ENCODE measurements at places on chromosomes 16 and 17.

DNA sequence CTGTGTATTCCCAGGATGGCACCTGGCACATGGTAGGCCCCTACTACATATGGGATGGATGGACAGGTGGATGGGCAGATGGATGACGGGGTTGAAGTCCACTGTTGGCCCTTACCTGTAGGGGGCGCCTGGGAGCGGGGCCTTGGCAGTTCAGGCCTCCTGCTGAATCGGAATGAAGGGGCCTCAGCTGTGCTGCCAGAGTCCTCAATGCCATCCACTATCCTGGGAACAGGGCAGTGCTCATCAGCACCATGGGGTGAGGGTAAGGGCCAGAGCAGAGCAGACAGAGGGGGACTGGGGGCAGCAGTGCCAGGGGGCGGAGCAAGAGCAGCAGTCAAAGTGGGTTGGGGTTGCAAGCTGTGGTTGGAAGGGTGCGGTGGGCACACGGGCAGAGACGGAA, 8.3 kb upstream of the RAB5C start:
- no peak for DNase-seq

DNA sequence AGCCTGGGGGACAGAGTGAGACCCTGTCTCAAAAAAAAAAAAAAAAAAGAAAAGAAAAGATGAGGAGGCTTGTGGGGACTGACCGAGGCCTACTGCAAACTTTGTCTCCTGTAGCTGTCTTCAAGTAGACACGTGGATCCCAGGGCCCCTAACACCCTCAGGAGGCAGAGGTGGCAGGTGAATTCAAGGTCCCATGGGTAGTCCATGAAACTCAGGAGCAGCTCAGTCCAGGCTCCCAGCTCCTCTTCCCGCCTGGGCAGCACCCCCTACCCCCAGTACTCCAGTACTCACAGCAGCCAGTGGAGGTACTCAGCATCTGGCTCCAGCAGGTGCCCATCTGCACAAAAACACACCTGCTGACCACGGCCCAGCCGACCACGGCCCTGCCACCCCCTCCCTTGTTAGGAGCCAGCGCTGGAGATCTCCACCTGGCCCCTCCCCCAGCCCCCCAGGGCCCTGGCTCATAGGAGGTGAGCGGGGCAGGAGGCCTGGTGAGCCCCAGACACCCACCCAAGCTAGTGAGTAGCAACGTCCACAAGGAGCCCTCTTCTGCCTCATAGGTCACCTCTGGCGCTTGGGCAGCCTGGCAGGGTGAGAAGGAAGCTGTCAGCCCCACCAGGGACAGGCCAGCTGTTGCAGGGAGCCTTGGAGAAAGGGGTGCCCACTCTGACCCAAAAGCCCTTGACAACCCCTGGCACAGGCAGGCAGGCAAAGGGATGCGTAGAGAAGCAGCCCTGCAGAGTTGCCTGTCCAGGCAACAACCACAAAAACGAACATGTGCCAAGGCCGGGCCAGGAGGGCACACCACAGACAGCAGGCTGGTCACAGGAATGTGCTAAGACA, 3.8 kb downstream of the MRPL38 start:
- no peak for DNase-seq

GRCh38 chr17:42049834-42050392, 488 bp downstream of the C17orf113 start:
- no peak for DNase-seq

DNA sequence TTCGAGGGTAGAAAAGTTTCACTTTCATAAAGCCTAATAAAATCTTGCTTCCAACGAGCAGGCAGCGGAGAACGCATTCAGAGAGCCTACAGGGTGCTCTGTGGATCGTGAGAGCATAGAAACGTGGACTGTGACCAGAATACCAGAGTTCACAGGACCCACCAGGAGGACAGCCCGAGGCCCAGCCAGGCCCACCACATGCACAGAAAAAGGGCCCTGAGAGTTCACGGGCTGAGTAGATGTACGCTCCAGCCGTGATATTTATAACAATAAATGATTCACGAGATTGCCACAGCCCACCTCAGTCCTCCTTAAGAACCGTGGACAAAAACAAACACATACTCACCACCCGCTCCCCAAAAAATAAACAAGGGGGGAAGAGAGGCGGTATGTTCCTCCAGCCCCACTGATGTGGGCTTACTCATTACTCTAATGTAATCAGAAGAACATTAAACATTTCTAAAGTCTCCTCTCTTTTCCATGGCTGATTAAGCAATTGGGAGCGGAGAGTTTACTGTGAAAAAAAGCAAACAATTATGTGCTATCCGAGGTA, 207.2 kb downstream of the C16orf78 start:
- no peak for DNase-seq

- DNase-seq, result peak; percentile 75
These were observed 27.0 kb upstream of the RASD1 start for GRCh38 chr17:17523001-17523730.

DNA sequence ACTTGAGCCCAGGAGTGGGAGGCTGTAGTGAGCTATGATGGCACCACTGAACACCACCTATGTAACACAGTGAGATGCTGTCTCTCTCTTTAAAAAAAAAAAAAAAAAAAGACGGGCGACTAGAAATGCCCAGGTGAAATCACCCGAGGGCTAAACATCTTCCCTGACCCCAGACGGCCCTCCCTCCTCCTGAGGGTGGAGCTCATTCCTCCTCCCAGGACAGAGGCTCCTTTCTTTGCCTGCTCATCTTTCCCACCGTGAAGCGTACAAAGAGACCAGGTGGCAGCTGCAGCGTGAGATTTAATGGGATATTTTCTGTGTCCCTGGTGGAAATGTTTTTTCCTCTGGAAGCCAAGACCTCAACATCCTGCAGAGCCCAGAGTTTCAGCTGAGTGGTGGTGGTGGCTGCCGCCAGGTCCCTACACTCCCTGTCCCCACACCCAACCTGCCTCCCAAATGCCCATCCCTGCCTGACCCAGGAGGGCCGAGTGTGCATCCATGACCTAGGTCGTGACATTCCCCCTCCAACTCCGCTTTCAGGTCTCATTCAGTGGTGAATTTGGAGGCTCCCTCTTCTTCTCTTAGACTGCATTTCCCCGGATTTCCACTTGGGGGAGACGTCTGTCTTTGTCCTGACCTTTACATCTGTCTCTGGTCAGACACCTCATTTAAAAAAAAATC, 14.4 kb upstream of the GPRC5B start:
- DNase-seq, result no peak

- DNase-seq, result no peak
These were observed 7.9 kb upstream of the UBE2I start for GRCh38 chr16:1301562-1301961.

DNA sequence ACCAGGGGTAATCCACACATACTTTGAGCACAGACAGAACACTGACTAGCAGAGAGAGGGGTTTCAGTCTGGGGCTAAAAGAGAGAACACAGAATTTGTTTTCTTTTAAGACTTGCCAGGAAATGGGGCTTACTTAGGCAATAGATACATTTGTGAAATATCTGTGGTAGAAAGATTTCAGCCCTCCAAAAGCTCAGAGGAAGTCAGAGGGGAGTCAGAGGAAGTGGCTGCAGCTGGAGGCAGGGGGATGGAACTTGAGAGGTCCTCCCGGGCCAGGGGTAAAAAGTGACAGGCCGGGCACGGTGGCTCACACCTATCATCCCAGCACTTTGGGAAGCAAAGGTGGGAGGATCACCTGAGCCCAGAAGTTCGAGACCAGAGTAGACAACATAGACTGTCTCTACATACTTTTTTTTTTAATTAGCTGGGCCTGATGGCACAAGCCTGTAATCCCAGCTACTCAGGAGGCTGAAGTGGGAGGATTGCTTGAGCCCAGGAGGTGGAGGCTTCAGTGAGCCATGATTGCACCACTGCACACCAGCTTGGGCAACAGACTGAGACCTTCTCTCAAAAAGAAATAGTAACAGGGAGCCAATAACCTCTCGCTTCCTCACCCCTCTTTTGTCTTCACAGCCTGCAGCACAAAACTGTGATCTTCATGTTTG, 49.9 kb downstream of the NLRC5 start:
- DNase-seq, result no peak

GRCh38 chr17:7651665-7652387, 1.1 kb downstream of the ATP1B2 start:
- DNase-seq, result no peak

DNA sequence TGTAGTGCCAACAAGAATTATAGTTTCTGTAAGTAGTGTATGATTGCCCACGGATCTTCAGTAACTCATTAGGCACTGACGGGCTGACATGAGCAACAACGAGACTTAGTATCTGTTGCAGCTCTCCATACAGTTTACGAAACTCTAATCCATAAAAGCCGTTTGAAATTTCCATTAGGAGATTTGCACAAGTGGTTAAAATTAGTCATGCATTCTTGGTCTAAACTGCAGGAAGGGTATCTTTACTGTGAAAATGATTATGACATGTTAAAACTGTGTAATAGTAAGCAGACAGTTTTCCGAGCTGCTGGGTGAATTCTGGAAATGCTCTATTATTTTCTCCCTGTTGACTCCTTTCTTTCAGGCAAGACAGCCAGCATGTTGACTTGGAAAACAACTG, 605.0 kb downstream of the WWOX start:
- DNase-seq, result no peak

- no peak for DNase-seq
These were observed at the start of gene MOSMO for GRCh38 chr16:22007509-22008214. Gene MOSMO (plus strand): TSS chr16:22008111. CDS start chr16:22008302, 191 bp downstream.

- no peak for DNase-seq
These were observed 1.5 kb downstream of the ALOXE3 start for GRCh38 chr17:8116776-8117175.

DNA sequence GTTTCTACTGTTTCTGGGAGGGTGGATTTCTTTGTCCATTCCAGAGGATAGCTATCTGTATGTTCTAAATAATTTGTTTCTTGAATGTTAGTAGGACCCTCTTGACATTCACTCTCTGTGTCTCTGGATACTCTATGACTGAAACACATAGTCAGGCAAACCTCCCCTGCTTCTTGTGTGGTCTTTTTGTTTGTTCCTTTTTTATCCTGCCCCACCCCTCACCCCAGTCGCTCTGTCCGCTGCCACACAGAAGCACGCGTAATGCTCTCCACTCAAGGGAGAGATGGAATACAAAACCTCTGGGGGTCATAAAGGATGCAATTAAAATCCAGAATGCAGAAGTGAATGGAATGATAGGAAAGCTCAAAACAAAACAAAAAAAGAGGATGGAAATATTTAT, 253.1 kb downstream of the RBFOX1 start:
- no peak for DNase-seq

- DNase-seq, result peak; percentile 70
These were observed 128.5 kb downstream of the PARN start for GRCh38 chr16:14501331-14502255.

DNA sequence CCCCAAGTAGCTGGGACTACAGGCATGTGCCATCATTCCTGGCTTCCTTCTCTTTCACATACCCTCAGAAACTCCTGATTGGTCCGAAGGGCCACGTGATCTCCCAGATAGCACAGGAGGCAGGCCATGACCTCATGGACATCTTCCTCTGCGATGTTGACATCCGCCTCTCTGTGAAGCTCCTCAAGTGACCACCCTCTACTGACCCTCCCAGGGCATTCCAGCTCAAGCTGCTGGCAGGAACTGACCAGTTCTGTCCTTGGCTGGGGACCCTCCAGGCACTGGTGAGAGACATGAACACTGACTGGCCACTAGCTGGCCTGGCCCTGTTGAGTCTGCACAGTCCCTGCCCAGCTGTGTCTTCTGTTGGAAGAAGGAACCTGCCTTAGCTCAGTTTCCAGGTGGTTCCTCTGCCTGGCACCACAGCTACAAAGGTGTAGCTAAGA, 5.6 kb downstream of the ERAL1 start:
- DNase-seq, result no peak

DNA sequence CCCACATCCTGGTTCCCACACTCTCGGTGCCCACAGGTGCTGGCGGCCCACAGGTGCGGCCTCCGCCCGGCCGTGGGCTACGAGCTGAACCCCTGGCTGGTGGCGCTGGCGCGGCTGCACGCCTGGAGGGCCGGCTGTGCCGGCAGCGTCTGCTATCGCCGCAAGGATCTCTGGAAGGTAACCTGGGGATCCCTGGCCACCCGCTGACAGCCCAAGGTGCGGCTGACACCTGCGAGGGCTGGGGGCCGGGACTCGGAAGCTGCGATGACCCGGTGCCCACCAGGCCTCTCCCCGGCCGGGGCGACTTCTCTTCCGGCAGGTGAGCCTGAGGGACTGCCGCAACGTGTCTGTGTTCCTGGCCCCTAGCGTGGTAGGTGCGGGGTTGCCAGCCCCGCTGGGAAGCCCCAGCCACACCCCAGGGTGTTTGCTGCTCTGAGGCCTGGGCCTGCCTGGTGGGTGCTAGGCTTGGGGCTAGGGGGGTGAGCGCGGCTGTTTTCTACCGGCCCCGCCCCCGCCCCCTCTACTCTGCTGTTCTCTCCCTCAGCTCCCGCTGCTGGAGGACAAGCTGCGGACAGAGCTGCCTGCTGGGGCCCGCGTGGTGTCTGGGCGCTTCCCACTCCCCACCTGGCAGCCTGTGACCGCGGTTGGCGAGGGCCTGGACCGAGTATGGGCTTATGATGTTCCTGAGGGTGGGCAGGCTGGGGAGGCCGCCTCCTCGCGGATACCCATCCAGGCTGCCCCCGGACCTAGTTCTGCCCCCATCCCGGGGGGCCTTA, 1.0 kb downstream of the ANTKMT start:
- DNase-seq, result no peak

GRCh38 chr16:81590714-81591544, 146.3 kb downstream of the CMIP start:
- DNase-seq, result no peak

GRCh38 chr16:81715358-81716196, 63.5 kb upstream of the PLCG2 start:
- no peak for DNase-seq

- no peak for DNase-seq
These were observed 9.5 kb downstream of the ZNF771 start for GRCh38 chr16:30416624-30417528.

DNA sequence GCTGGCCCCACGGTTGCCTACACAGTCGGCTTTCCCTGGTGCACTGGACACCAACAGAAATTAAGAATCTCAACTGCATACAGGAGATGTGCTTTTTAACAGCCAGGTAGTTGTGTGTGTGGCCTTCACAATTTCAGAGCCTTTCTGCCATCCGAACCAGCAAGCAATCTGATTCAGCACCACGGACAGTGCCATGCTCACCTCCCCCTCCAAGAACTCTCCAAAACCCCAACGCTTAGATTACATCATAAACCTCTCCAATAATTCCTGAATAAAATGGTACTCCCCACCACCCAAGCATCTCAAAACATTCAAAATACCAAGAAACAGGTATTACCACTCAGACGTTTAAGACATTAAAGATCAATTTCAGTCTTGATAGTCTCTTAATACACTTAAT, 31.8 kb downstream of the USP7 start:
- peak; percentile 22 for DNase-seq

GRCh38 chr17:64074704-64075426, 54.4 kb upstream of the ICAM2 start:
- no peak for DNase-seq

GRCh38 chr17:2214047-2214928, 89.3 kb downstream of the SMG6 start:
- peak; percentile 85 for DNase-seq

GRCh38 chr16:35182043-35182677, 1722.7 kb downstream of the TP53TG3F start:
- no peak for DNase-seq

DNA sequence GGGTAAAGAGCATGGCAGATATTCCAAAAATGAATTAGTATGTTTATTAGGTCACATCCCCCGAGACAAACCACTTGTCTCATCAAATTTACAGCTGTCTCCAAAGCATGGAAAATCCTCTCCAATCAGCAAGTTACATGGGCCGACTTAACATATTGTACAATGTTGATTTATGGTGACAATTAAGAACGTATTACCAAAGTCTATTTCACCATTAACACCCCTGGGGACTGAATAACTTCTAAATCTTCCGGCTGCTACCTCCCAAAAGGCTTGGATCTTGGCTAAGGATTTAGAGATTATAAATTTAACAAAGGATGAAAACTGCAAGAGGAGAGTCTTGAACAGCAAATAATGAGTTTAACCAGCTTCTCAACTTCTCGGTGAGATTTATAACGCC, 311.9 kb downstream of the NPIPA8 start:
- no peak for DNase-seq

All from brain pericyte (primary cell).